ENCODE measurements at places on chromosomes 11 and 22. TPM values are rescaled to one million over a fixed set of nuclear protein-coding genes. Genes with fewer than 3 reads are reported as not detected.

TMPRSS4 gene
- total RNA-seq = not detected

- peaks cover 57% of the 10 kb centered on the region for H3K27me3 ChIP-seq
- H3K36me3 ChIP-seq = no peaks in the 10 kb centered on the region
- H3K4me3 ChIP-seq = no peak within 1 kb of the TSS
- DNase-seq = no peak
- peaks cover 2% of the 10 kb centered on the region for H3K4me1 ChIP-seq
Measured at GRCh38 chr22:36816636-36817524, at the start of gene PVALB. Gene PVALB, minus strand, starts transcription at chr22:36817035. Its CDS starts 30 bp downstream, at chr22:36817005.

- peaks cover 18% of the 10 kb centered on the region for H3K4me1 ChIP-seq
- H3K27me3 ChIP-seq = no peaks in the 10 kb centered on the region
- no peak overlapping the region for H3K27ac ChIP-seq
- no peak overlapping the region for H3K4me3 ChIP-seq
- H3K36me3 ChIP-seq = no peaks in the 10 kb centered on the region
- no peak for DNase-seq
Measured at GRCh38 chr22:46147061-46147460, 3.3 kb upstream of the PPARA start.

DNA sequence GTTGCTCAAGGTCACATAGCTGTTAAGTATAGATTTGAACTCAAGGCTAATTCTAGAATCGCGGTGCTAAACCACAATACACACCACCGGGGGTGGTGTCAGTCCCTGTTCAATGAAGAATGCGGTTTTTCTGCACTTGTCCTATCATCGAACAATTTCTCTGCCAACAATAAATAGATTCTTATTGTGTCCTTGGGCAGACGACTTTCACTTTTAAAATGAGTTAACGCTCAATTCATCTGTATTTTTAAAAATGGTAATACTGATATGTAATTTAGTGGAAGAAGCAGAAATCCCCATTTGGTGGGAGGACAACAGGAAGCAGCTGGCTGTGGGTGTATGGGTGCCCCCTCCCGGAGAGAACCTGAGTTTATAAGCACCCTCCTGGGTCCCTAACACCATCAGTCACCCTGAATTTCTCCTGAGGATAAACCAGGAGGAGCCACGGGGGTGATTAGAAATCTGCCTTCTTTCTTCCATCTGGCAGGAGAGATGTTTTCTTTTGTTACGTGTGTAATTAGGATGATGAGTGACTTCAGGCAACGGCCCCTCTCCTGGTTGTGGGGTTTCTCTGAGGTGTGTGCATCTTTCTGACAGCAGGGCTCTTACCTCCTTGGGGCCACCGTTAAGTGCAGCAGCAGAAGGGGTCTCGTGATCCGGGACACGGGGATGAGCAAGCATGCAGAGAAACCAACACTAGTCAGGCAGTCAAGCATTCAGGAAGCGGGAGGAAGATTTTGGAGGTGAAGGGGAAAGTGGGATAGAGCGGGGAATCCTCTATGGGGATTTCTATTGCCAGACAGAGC is 87.7 kb downstream of the GRAMD1B start:
- DNase-seq = peak; percentile 23
- peaks cover 14% of the 10 kb centered on the region for H3K4me1 ChIP-seq
- H3K36me3 ChIP-seq = no peaks in the 10 kb centered on the region
- H3K4me3 ChIP-seq = no peak overlapping the region

GRCh38 chr22:36728505-36728904 is 25.0 kb upstream of the CACNG2 start:
- H3K36me3 ChIP-seq = no peaks in the 10 kb centered on the region
- no peaks in the 10 kb centered on the region for H3K27me3 ChIP-seq
- DNase-seq = no peak
